B cell (primary cell): ENCODE measurements at places on chromosomes 6 and 20.

- H3K4me3 ChIP-seq, result no peak overlapping the region
- H3K36me3 ChIP-seq, result no peaks in the 10 kb centered on the region
- H3K27ac ChIP-seq, result no peak overlapping the region
- no peaks in the 10 kb centered on the region for H3K4me1 ChIP-seq
These were observed 105.9 kb upstream of the CDYL start for GRCh38 chr6:4670290-4670689.

DNA sequence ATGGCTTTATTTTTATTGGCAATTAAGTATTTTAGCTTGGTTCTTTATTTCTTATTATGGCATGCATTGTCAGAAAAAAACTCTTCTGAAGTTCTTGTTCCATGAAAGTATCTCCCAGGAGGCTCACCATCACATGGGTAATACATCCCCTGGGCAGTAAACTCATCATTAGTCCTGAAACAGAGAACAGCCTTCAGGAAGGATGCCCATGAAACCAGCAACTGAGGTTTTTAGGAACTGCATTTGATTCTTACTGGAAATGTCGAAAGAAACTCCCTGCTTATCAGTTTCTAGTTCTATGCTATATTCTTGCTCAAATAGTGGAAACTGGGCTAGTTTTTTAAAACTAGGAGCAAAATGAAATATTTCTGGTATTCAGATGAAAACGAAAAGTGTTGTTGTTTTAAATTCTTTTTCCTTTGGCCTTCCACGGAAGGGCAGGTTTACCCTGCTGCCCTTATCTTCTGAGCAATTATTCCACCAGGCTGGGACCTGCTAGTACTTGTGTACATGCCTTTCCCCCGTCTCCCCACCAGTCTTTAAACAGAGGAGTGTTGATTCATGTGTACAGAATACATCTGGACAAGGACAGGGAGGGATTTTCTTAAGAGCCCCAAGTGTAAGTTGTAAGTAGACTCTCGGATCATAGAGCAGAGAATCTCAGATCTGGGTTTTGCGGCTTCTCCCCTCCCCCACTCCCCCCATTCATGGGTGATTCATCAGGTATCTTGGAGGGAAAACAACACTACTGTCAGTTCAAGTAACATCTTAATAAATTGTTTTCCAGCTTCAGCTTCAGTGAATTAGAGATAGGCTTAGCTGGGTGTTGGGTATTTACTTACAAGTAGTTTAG is 81.5 kb downstream of the RTN4IP1 start:
- peak; percentile 27 for DNase-seq
- peak overlapping the region; percentile 88 for H3K27ac ChIP-seq
- no peaks in the 10 kb centered on the region for H3K27me3 ChIP-seq
- peaks cover 13% of the 10 kb centered on the region for H3K36me3 ChIP-seq

DNA sequence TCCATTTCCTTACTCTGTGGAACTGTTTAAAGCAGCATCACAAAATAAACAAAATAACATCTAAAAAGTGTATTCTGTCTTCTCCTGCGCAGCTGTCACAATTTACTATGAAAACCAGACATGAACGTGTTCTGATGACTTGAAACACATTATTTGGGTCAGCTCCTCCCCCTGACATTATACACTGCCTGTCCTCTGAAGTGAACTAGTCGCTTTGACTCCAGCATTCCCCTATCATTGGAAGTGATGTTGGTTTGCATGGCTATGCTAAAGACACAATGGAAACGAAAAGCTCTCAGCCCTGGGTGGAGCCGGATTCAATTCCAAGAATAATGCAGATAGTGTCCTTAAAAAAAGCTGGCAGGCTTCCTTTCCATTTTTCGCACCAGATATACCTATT is 125.9 kb downstream of the FYN start:
- H3K27ac ChIP-seq, result no peak overlapping the region
- H3K4me1 ChIP-seq, result peaks cover 54% of the 10 kb centered on the region
- peaks cover 2% of the 10 kb centered on the region for H3K36me3 ChIP-seq
- H3K4me3 ChIP-seq, result no peak overlapping the region
- DNase-seq, result no peak

DNA sequence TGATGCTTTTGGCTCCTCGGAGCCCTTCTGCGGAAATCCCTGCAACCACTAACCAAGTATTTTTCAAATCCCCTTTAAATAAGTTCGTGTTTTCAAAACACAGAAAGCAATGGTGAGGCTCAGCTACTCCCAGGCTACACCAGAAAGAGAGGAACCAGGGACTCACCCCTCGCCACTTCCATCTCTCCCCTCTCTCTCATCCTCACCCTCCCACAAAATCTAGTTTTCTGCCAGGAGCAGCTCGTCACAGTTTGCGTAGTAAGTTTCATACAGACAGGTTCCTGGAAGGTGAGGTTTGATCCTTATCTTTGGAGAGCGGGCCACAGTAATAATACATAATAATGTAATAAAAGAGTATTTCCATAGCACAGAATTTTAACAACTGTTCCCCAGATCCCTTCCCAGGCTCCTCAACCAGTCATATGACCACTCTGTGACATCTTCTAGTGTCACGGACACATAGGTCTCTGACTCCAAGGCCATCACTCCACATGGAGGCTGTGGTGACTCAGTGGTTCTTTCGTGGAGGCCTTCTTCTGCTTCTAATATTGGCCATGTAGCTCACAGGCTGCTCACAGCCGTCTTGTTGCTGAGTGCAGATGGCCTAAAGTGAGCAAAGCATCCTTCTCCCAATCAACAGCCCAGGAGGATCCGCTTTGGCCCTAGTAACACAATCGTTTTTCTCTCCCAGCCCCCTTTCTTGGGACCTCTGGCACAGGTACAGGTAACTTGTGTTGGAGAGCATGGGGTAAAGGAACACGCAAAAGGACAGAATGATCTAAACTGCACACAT is 295.7 kb downstream of the CDC5L start:
- no peaks in the 10 kb centered on the region for H3K4me1 ChIP-seq
- H3K27me3 ChIP-seq, result no peaks in the 10 kb centered on the region
- H3K4me3 ChIP-seq, result no peak overlapping the region
- H3K27ac ChIP-seq, result no peak overlapping the region
- DNase-seq, result no peak
- H3K36me3 ChIP-seq, result no peaks in the 10 kb centered on the region

- H3K4me3 ChIP-seq, result peak overlapping the region; percentile 65
- peak; percentile 83 for DNase-seq
- H3K36me3 ChIP-seq, result no peaks in the 10 kb centered on the region
- no peak overlapping the region for H3K27ac ChIP-seq
- H3K4me1 ChIP-seq, result peaks cover 15% of the 10 kb centered on the region
These were observed 51.2 kb upstream of the RNF182 start for GRCh38 chr6:13873288-13874190.

- peak; percentile 54 for DNase-seq
- H3K4me3 ChIP-seq, result no peak overlapping the region
- no peaks in the 10 kb centered on the region for H3K36me3 ChIP-seq
- H3K27me3 ChIP-seq, result no peaks in the 10 kb centered on the region
- H3K4me1 ChIP-seq, result peaks cover 62% of the 10 kb centered on the region
These were observed 1.5 kb downstream of the COL12A1 start for GRCh38 chr6:75204217-75204958.

DNA sequence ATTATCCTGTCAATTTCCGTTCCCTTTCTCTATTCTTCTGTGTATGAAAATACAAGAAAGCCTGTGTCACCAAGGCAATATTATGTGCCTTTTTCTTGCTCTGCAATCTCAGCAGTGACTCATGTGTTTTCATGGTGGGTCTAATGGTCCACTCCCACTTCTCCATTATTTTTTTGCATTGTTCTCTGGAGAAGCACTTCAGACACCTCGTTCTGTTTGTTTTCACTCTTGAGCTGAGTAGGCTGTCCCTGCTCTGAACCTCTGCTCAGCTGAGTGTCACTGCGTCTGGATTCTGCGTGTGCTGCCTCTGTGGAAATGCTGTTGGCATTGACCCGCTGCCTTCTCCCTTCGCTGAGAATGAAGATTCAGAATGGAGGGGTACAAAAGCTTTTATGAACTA is 230.6 kb downstream of the TMEM242 start:
- H3K27ac ChIP-seq, result no peak overlapping the region
- H3K4me3 ChIP-seq, result no peak overlapping the region
- no peaks in the 10 kb centered on the region for H3K27me3 ChIP-seq
- H3K4me1 ChIP-seq, result peaks cover 16% of the 10 kb centered on the region
- no peak for DNase-seq
- peaks cover 17% of the 10 kb centered on the region for H3K36me3 ChIP-seq

GRCh38 chr20:22523499-22524392 is 60.6 kb downstream of the FOXA2 start:
- H3K4me1 ChIP-seq, result no peaks in the 10 kb centered on the region
- H3K27me3 ChIP-seq, result no peaks in the 10 kb centered on the region
- no peak for DNase-seq
- H3K27ac ChIP-seq, result no peak overlapping the region

- H3K27me3 ChIP-seq, result no peaks in the 10 kb centered on the region
- no peak overlapping the region for H3K4me3 ChIP-seq
- H3K27ac ChIP-seq, result no peak overlapping the region
- H3K4me1 ChIP-seq, result no peaks in the 10 kb centered on the region
- no peaks in the 10 kb centered on the region for H3K36me3 ChIP-seq
- no peak for DNase-seq
These were observed 260.5 kb downstream of the NRN1 start for GRCh38 chr6:5746053-5746758.

DNA sequence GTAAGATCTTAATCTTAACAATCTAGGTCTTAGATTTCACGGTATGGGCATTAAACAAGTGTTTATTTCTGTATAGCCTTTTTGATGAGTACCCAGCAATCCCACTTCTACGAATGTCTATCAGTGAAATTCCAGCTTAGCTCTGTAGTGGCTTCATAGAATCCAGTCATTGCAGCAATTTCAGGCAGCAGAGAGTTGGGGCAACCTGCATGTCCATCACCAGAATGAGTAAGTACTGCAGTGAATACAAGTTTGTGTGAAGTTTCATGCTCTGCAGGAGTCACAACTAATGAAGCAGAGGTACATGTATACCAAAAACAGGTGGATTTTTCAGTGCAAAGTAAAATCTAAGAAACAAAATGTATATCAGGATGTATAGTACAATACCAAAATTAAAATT is 151.7 kb downstream of the OR2B2 start:
- no peak overlapping the region for H3K27ac ChIP-seq
- no peak for DNase-seq
- H3K4me1 ChIP-seq, result peaks cover 10% of the 10 kb centered on the region

- DNase-seq, result no peak
- H3K4me3 ChIP-seq, result no peak overlapping the region
- H3K27ac ChIP-seq, result no peak overlapping the region
- H3K4me1 ChIP-seq, result no peaks in the 10 kb centered on the region
- no peaks in the 10 kb centered on the region for H3K27me3 ChIP-seq
These were observed 46.4 kb upstream of the COL21A1 start for GRCh38 chr6:56293781-56294180.

- no peaks in the 10 kb centered on the region for H3K36me3 ChIP-seq
- H3K27ac ChIP-seq, result no peak overlapping the region
- no peaks in the 10 kb centered on the region for H3K27me3 ChIP-seq
These were observed 72.6 kb downstream of the TFAP2B start for GRCh38 chr6:50891290-50891689.

DNA sequence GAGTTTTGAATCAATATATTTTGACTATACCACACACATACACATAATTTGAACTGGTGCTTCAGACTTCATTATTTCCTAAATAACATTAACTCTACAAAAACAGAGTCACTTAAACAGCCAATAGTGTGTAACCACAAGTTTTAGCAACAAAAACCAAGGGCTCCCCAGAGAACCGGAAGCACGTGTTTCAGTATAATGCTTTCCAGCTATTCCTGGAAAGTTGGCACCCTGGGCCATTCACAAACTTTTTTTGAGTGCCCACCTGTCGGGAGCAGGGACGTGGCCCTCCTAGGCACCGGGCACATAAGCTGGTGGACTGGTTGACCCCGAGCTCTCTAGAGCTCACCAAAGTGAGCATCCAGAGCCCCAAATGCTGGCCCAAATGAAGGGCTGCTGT is 1.9 kb upstream of the SLC35D3 start:
- H3K4me1 ChIP-seq, result peaks cover 38% of the 10 kb centered on the region
- H3K27ac ChIP-seq, result no peak overlapping the region
- peak overlapping the region; percentile 51 for H3K4me3 ChIP-seq
- no peaks in the 10 kb centered on the region for H3K36me3 ChIP-seq

DNA sequence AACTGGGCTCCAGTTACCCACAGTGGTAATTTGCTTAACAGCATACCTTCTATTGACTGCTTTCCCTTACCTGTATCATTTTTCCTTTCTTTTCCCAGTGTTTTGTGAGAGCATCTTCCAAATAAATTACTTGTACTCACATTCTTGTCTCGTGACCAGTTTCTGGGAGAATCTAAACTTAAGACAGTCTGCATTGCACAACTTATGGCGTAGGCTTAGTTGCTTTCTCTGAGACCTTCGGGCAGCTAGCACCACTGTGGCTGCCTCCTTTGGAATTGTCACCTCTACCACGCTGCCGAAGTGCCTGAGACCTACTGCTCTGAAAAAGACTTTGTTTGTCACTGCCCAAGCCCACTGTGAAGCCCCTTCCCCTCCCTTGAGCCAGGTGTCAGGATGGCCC is 188.1 kb upstream of the BMP2 start:
- no peaks in the 10 kb centered on the region for H3K27me3 ChIP-seq
- no peaks in the 10 kb centered on the region for H3K36me3 ChIP-seq
- DNase-seq, result no peak
- no peaks in the 10 kb centered on the region for H3K4me1 ChIP-seq
- no peak overlapping the region for H3K27ac ChIP-seq

- no peaks in the 10 kb centered on the region for H3K27me3 ChIP-seq
- no peak overlapping the region for H3K4me3 ChIP-seq
- peaks cover 22% of the 10 kb centered on the region for H3K4me1 ChIP-seq
- peak overlapping the region; percentile 49 for H3K27ac ChIP-seq
- peaks cover 65% of the 10 kb centered on the region for H3K36me3 ChIP-seq
These were observed 80.8 kb downstream of the SCAF8 start for GRCh38 chr6:154814063-154814462.

- no peaks in the 10 kb centered on the region for H3K4me1 ChIP-seq
- no peak overlapping the region for H3K4me3 ChIP-seq
- DNase-seq, result no peak
These were observed 86.8 kb upstream of the SNAP25 start for GRCh38 chr20:10131732-10132345.

GRCh38 chr6:1600764-1601157 is 9.0 kb upstream of the FOXC1 start:
- no peaks in the 10 kb centered on the region for H3K36me3 ChIP-seq
- DNase-seq, result no peak
- peaks cover 70% of the 10 kb centered on the region for H3K27me3 ChIP-seq
- peaks cover 19% of the 10 kb centered on the region for H3K4me1 ChIP-seq

DNA sequence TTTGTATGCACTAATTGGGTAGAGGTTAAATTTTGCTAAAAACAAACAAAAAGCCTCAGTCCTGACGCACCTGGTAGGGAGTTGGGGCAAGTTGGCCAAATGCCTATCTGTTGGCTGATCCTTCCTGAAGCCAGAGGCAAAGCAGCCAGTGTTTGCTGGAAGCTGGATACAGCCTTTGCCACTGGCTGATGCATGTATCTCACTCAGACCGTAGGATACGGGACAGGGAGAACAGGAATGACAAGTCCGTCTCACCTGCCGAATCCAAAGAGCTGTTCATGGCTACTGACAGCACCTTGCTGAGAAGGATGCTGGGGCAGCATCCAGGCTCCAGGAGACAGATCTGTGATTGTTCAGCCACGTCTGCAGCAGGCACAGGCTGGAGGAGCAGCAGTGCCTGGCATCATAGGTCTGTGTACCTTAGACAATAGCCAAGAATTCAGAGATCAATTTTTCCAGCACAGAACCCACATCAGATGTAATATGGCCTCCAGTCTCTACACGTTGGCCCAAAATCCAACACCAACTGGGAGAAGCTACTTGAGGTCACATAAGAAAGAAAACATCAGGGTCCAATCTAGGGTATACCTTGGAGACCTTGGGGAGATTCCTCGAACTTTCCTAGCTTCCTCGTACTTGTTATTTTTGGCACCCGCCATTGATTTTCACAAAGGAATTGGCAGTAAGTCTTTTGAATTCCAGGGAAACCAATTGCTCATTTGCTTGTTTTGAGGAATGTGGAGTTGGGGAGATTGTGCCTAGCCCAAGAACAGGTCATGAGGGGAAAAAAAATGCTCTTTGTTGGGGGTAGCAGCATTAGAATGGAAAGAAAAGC is 108.5 kb upstream of the ARMC2 start:
- DNase-seq, result no peak
- H3K4me1 ChIP-seq, result no peaks in the 10 kb centered on the region
- H3K27me3 ChIP-seq, result no peaks in the 10 kb centered on the region
- no peaks in the 10 kb centered on the region for H3K36me3 ChIP-seq
